Activated CD4-positive, CD25-positive, alpha-beta regulatory T cell (primary cell): ENCODE measurements at places on chromosomes 12 and 14.

DNA sequence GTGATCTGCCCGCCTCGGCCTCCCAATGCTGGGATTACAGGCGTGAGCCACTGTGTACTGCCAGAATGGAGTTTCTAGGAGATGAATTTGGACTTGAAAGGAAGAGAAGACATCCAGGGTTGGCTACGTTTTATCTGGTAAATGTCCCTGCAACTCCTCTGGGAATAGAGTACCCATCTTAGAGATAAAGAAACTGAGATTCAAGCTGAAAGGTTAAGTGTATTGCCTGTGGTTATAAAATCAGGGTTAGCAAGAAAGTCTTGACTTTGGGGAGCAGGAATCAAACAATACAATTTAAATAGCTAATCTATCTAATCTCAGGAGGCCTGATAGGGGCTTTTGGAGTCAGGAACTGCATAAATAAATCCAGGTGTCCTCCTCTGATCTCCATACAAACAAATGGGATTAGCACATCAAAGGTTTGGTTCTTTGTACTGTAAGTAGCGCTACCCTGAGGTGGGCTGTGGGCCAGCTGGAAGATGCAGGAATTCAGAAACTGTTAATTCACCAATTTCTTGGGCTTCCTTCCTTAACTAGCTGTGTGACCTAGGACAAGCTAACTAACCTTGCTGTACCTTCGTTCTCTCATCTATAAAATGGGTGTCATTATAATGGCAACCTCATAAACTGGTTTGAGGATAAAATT lies 45.1 kb downstream of the TBX3 start:
- DNase-seq, result no peak

DNA sequence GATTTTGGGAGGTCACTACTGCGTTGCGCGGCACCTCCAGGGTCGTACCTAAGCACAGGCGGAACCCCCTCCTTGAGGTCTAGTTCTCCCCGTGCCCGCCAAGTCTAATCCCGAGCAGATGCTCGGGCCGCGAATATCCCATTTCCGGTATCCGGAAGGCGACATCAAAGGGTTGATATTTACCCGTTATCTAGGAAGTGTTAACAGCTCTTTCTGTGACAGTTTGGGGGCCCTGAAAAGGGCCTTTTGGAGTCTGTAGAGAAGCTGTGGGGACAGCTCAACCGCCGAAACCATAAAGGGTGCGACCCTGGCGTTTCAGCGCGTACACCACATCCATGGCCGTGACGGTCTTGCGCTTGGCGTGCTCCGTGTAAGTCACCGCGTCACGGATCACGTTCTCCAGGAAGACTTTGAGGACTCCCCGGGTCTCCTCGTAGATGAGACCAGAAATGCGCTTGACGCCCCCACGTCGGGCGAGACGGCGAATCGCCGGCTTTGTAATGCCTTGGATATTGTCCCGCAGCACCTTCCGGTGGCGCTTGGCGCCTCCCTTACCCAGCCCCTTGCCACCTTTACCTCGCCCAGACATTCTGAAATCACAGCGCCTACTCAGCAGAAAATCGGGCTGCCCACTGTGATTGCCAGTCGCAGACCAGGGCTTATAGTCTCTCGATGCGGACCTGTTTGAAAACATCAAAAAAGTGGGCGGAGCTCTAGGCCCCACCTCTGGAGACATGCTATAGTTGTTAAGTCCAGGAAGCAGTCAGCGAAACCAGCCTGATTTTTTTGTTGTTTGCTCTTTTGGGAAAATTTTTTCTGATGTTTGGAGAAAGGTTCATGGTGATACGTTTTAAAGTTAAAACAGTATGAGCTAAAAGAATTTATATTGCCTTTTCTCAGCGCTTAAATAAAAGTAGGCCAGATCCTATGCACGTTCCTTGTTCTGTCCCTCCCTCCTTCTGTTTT lies 32.5 kb downstream of the WBP11 start:
- peak; percentile 79 for DNase-seq

DNA sequence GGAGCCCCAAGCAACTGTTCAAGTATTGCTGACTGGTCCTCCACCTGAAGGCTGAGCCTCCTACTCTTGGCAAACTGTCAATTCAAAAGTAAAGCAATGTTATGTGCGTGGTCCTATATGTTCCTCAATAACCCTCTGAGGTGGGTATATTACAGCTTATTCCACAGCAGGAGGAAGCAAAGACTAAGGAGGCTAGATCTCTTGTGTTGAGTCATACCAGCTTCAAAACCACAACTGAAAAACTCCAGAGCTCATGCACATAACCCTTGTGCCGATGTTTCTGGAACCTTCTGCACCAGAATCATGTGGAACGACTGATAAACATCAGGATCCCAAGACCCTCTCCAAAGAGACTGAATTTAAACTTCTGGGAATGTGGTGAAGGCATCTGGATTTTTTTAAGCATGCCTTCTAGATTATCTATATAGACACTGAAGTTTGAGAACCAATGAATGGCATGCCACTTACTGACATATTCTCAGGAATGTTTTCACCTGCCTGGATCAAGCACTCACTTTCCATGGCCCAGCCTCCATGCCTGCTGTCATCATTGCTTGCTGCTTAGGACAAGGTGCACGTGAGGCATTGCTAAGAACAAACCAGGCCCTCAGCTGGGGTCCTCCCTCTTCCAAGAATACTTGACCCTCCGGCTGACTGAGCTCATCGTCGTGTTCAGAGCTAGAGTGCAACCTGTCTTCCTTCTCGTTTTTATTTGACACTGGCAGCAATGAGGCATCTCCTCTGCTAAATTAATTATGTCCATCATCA lies 194.7 kb downstream of the BCL11B start:
- no peak for DNase-seq

- no peak for DNase-seq
Observed at GRCh38 chr14:57831981-57832380, 33.9 kb downstream of the SLC35F4 start.

GRCh38 chr14:45811155-45811554 lies 558.2 kb upstream of the MIS18BP1 start:
- DNase-seq, result no peak

DNA sequence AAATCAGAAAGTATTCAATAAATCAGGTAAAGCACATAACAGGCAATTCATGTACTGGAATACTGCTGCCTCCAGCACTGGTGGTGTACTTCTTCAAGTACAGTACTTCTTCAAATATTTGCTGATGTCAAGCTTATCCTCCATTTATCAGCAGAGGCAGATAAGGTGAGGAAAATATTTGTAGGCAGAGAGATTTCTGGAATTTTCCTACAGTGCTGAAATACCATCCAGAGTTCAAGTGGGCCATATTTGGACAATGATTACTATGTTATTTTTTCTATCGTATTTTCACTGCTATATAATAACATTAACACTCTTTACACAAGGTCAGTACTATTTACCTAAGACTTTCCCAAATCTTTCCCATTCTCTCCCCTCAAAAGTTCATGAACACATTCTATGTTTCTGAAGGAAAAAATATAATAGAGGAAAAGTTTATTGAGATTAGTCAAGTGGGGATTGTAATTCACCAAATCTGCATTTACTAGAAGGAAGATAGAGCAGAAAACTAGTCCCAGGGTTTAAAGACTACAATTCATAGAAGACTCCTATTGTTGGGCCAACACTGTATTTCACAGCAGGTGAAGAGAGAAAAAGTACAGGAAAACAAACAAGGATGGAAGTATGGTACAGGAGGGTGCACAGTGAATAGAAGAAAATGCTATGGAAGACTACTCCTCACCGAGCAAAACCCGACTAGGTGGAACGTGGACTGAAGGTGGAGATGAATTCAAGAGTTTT lies 141.1 kb downstream of the PAWR start:
- no peak for DNase-seq

DNA sequence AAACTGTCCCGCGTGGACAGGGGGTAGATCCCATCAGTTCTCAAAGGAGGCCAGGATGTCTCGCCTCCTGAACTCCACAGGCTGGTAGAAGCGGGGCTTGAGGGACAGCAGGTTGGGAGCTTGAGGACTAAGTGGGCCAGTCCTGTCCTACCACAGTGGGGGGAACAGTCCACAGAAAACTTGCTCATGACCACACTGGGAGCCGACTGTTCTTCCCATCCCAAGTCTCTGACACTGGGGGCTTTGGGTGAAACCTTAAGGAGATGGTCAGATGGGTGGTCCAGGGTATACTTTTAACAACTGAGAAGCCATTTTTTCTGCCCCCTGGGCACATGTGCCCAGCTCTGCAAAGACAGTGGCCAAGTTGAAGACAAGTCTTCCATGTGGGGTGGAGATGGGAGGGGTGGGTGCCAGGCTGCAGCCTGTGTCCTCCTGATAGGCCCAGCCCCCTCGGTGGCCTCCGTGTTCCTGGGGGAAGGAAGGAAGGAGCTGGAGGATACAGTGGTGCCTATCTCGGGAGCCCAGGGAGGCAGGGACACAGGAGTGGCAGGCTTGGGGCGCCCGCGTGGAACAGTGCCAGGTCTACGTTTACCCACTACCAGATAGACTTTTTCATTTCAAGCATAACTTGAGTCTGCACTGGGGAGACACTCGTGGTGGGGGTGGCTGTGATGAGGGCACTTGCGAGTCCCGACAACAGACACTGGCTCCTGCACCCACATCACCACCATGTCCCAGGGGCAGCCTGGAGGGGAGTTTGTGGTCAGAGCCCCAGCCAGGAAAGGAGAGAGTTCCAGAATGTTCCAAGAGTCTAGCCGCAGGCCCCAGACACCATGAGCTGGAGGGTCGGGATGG lies 14.7 kb downstream of the RHOF start:
- no peak for DNase-seq

GRCh38 chr14:104239861-104240301 lies 101.5 kb downstream of the KIF26A start:
- no peak for DNase-seq

- no peak for DNase-seq
Observed at GRCh38 chr12:122823429-122823828, 11.8 kb upstream of the HIP1R start.
